ENCODE measurements at places on chromosomes 3 and 15. TPM values are rescaled to one million over a fixed set of nuclear protein-coding genes. Genes with fewer than 3 reads are reported as not detected.

Gene LRRC3B
- not detected for polyA plus RNA-seq

Gene TM4SF4
- 0.42 TPM for polyA plus RNA-seq

Gene ZNF385D
- 2.2 TPM for polyA plus RNA-seq

Gene NAALADL2
- polyA plus RNA-seq = 3.6 TPM

Gene MAP2K5
- 5.6 TPM for polyA plus RNA-seq

Gene CMC1
- polyA plus RNA-seq = 8.8 TPM

Gene MUC20
- polyA plus RNA-seq = 0.17 TPM

Gene CLDN11
- 5.6 TPM for polyA plus RNA-seq

Gene CLDN18
- not detected for polyA plus RNA-seq
